ENCODE measurements at places on chromosomes 2 and 18. TPM values are rescaled to one million over a fixed set of nuclear protein-coding genes. Genes with fewer than 3 reads are reported as not detected.

- H3K4me3 ChIP-seq = no peak overlapping the region
- no peaks in the 10 kb centered on the region for H3K36me3 ChIP-seq
- no peaks in the 10 kb centered on the region for H3K4me1 ChIP-seq
- no peak for DNase-seq
These were observed 166.6 kb downstream of the RNF144A start for GRCh38 chr2:7083580-7084509.

DNA sequence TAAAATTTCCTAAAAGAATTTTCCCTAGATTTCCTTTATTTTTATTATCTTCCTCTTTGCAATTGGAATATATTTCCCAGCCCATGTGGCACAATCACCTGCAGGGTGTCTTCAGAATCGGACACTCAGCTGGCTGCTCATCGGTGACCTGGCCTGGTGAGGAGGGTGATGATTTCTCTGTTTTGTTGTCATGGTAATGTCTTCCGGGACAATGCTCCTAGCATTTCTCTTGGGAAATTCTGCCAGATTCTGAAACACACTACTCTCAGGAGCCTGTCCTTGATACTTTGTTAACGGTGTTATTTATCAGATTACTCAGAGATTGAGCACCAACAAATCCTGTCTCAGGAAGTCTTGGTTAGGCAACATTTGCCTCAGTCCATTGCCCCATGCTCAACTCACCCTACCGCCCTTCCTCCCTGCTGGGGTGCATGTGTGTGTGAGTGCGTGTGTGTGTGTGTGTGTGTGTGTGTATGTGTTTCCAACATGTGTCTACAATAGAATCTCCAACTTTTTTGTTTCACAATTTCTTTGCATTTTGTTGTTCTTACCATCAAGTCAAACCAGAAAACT lies 70.3 kb downstream of the MYT1L start:
- H3K4me3 ChIP-seq = no peak overlapping the region
- no peaks in the 10 kb centered on the region for H3K4me1 ChIP-seq
- no peak for DNase-seq
- no peaks in the 10 kb centered on the region for H3K36me3 ChIP-seq
- H3K27me3 ChIP-seq = no peaks in the 10 kb centered on the region
- H3K27ac ChIP-seq = no peak overlapping the region

The IL18R1 gene
- 1.9 TPM for total RNA-seq

- H3K27ac ChIP-seq = no peak overlapping the region
- no peaks in the 10 kb centered on the region for H3K36me3 ChIP-seq
These were observed 149.4 kb upstream of the PTPRM start for GRCh38 chr18:7417727-7418126.

The ATOH8 gene
- 239 TPM for total RNA-seq

DNA sequence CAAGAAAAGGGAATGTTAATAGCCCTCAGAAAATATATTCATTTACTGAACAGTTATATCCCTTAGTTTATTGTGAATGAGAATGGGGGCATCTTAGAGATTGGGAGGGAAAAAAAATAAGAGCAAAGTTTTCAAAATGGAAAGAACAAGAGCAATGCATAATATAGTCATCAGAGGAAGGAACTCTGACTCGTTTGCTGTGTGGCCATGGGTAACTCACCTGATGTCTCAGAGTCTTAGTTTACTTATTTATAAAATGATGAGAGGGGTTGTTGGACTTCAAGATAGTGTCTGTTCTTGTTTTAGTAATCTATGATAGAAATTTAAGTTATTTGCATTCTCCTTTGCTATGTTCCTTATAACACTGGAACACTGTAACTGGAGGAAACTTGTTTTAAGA lies 70.7 kb downstream of the EML4 start:
- no peaks in the 10 kb centered on the region for H3K36me3 ChIP-seq
- no peaks in the 10 kb centered on the region for H3K4me1 ChIP-seq
- no peak for DNase-seq

The GREB1 gene
- 5.9 TPM for total RNA-seq

GRCh38 chr2:16566701-16567100 lies 98.9 kb downstream of the CYRIA start:
- no peaks in the 10 kb centered on the region for H3K27me3 ChIP-seq
- H3K4me3 ChIP-seq = no peak overlapping the region
- H3K27ac ChIP-seq = no peak overlapping the region
- peaks cover 4% of the 10 kb centered on the region for H3K36me3 ChIP-seq

DNA sequence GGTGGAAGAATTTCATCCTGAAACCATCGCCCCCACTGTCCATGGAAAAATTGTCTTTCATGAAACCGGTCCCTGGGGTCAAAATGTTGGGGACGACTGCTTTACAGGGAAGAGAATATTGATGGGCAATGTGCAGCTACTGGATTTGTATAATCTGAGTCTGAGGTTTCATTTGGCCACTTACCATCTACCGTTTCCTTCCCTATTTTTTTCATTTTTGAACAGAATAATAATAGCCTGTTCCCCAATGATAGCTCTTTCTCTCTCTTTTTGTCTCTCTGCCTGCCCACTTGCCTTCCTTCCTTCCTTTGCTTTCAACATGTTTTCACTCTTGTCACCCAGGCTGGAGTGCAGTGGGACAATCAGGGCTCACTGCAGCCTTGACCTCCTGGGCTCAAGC lies 78.3 kb upstream of the TLK1 start:
- no peaks in the 10 kb centered on the region for H3K36me3 ChIP-seq
- no peak overlapping the region for H3K27ac ChIP-seq
- DNase-seq = no peak
- H3K4me3 ChIP-seq = no peak overlapping the region
- H3K4me1 ChIP-seq = no peaks in the 10 kb centered on the region

- H3K27me3 ChIP-seq = no peaks in the 10 kb centered on the region
- no peak for DNase-seq
- no peaks in the 10 kb centered on the region for H3K36me3 ChIP-seq
- H3K4me3 ChIP-seq = peak within 1 kb of the TSS; percentile 83
These were observed at the start of gene MYO1B for GRCh38 chr2:191245046-191245868. TSS of gene MYO1B (plus strand) at chr2:191245404. CDS start at chr2:191276896, 31,492 bp downstream.

The LHCGR gene
- total RNA-seq = not detected

DNA sequence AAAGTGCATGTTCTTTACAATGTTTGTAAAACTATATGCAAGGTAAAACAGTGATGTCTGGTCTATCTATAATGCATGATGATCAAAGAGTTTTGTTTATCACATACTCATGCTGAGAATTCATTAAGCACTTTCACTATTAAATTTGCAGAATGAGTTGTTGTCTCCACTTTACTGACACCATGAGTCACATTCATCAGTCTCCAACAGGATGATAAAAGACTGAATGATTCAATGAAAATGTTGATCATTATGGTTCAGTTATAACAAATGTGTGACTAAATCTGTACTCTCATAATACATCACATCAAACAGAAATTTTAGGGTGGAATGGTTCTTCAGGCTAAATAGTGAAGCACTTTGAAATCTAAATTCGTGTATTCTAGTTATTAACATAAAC lies 129.0 kb downstream of the ERBB4 start:
- no peak for DNase-seq
- H3K4me3 ChIP-seq = no peak overlapping the region
- H3K27ac ChIP-seq = no peak overlapping the region
- H3K36me3 ChIP-seq = no peaks in the 10 kb centered on the region

GRCh38 chr2:29920130-29920577 lies 1.2 kb downstream of the ALK start:
- H3K4me1 ChIP-seq = peaks cover 13% of the 10 kb centered on the region
- no peaks in the 10 kb centered on the region for H3K27me3 ChIP-seq
- no peaks in the 10 kb centered on the region for H3K36me3 ChIP-seq
- no peak overlapping the region for H3K27ac ChIP-seq
- peak overlapping the region; percentile 45 for H3K4me3 ChIP-seq

DNA sequence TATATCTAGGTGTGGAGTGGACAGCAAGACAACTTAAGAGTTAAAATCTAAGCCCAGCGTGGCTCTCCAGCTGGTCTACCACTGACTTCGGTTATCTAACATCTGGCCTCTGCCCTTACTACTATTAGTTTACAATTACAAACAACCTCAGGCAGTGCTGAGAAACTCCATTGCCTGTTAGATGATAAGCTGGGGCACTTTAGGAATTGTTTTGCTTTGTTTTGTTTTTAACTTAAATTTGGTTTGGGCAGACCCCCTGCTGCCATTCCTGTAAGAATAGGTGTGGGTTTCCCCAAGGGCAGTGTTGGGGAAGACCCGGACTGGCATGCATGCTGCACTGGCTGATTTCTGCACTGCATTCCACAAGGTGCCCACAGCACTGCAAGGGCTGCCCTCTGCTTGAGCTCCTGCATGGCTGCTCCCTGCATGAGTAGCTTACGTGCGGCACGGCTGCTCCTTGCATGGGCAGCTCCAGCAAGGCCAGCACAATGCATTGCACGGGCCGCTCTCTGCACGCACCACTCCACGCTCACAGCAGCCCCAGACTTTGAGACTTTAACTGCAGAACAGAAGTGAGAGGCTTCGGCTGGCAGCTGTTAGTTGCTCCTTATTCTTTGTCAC lies 74.2 kb upstream of the SERTAD2 start:
- no peak for DNase-seq
- no peak overlapping the region for H3K27ac ChIP-seq
- no peaks in the 10 kb centered on the region for H3K4me1 ChIP-seq
- H3K27me3 ChIP-seq = no peaks in the 10 kb centered on the region
- no peak overlapping the region for H3K4me3 ChIP-seq

DNA sequence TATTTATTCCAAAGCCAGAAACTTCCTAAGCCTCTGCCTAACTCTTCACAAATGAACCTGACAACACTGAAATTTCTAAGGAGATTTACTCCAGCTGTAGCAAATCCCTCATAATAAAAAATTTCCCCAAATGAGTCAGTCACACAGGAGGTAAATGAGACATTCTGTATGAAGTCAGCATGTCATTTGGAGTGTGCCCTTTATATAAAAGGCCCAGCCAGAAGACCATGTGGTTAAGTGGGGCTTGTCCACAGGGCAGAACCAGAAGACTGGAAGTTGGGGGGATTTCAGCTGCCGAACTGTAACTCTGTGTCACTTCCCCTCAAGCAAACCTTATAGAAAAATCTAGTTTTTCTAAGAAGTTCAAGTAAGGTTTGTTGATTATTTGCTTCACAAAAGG lies 30.2 kb downstream of the NRP2 start:
- DNase-seq = no peak
- H3K4me3 ChIP-seq = no peak overlapping the region
- H3K27ac ChIP-seq = no peak overlapping the region
- H3K4me1 ChIP-seq = peaks cover 10% of the 10 kb centered on the region
- no peaks in the 10 kb centered on the region for H3K27me3 ChIP-seq
- H3K36me3 ChIP-seq = no peaks in the 10 kb centered on the region

- DNase-seq = no peak
- no peaks in the 10 kb centered on the region for H3K4me1 ChIP-seq
- H3K27me3 ChIP-seq = no peaks in the 10 kb centered on the region
- H3K27ac ChIP-seq = no peak overlapping the region
- H3K4me3 ChIP-seq = no peak overlapping the region
- H3K36me3 ChIP-seq = no peaks in the 10 kb centered on the region
These were observed 84.4 kb downstream of the MAP4K4 start for GRCh38 chr2:101781791-101782426.

The PDE11A gene
- total RNA-seq = 0.75 TPM

GRCh38 chr2:38187541-38188011 lies 111.6 kb upstream of the CYP1B1 start:
- no peak overlapping the region for H3K4me3 ChIP-seq
- DNase-seq = peak; percentile 83
- H3K4me1 ChIP-seq = no peaks in the 10 kb centered on the region
- H3K36me3 ChIP-seq = no peaks in the 10 kb centered on the region

DNA sequence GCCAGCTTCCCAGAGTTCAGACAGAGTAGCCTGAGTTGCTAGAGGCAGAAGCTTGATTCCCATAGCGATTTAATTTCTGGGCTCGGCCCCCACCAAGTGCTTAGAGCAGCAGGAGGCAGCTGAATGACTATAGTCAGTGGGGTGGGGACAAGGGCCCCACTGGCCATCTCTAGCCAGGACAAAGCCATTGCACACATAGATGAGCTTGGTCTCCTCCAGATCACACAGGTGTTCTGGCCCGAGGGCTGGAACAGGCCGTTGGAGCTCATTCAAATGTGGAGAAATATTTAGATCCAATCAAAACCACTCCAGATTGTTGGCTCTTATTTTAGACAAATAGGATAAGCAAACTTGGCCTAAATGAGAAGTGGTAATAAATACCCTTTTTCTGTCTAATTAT lies 287.3 kb upstream of the NCKAP5 start:
- H3K4me3 ChIP-seq = no peak overlapping the region
- H3K36me3 ChIP-seq = no peaks in the 10 kb centered on the region
- no peak overlapping the region for H3K27ac ChIP-seq
- DNase-seq = no peak
- H3K27me3 ChIP-seq = no peaks in the 10 kb centered on the region

Data from ascending aorta (tissue), 2 donors.